ENCODE measurements at places on chromosomes 1 and 21.

GRCh38 chr1:18511149-18511873 lies 30.6 kb downstream of the KLHDC7A start:
- DNase-seq, result no peak

GRCh38 chr1:104780470-104781078 lies 1030.9 kb downstream of the AMY1C start:
- no peak for DNase-seq

GRCh38 chr1:9267827-9268581 lies 24.7 kb upstream of the SPSB1 start:
- no peak for DNase-seq

DNA sequence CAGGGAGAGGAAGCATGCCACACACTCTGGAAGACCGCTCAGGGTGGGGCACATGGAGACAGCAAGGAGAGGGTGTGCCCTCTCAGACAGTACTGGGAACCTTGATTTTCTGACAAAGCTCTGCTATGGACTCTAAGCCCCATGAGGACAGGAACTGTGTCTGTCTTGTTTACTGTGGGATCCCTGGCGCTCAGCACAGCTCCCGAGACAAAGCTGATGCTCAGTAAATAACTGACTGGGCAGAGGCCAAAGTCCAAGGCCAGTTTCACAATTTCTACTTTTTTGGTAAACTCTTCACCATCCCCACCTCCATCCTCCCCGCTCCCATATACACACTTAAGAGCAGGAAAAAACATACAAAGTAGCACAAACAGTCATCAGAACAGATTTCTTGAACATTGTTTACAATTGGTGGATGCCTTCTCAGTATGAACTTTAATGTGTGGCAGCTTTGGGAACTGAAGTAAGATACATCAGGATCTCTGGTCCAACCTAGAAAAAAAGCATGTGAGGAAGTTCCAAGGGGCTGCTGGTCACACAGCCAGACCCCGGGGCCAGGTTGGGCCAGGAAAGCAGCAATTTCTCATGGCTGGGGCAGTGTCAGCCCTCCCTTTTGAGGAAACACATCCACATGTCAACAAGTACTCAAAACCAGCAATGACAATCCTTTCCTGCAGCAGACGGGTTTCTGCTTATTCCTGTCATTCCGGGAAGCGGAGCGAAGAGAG lies 5.6 kb upstream of the AHCYL1 start:
- DNase-seq, result no peak

- no peak for DNase-seq
Observed at GRCh38 chr1:173802961-173803360, 21.5 kb upstream of the DARS2 start.

GRCh38 chr1:19046972-19047731 lies 90.7 kb upstream of the IFFO2 start:
- DNase-seq, result no peak

GRCh38 chr1:33931111-33931475 lies 67.2 kb downstream of the HMGB4 start:
- no peak for DNase-seq
